Endothelial cell (in vitro differentiated cells): ENCODE measurements at places on chromosomes 6 and 20. TPM values are rescaled to one million over a fixed set of nuclear protein-coding genes. Genes with fewer than 3 reads are reported as not detected.

GRCh38 chr20:45088247-45088646 is 12.7 kb downstream of the KCNS1 start:
- DNase-seq = no peak

DNA sequence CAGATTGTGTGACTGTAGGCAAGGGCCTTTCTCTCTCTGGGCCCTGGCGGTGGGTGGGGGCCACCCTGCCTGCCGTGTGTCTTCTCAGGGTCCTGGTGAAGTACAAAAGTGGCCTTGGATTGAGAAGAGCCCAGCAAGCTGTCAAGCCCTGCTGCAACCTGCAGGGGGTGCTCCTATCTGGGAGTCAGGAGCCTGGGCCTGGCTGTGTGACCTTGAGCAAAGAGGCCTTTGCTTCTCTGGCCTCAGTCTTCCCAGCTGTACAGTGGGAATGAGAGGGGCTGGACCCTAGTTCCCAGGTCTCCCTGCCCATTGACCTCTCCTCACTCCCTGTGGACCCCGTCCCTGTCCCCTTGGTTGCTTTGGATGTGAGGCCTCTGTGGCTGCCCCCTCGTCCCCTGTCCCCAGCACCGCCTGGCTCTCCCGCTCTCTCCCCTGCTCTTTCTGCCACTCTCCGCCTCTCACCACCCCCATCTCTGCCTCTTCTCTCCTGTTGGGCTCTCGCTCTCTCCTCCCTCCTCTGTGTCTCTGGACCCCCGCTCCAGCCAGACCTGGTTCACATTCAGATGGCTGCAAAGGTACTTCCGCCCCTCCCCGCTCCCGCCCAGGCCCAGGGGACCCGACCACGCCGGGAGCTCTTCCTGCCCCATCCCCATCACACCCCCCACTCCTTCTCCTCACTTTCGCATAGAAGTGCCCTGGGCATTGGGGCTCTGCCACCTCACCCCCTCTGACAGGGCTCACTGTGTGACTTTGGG is 46.7 kb downstream of the SRC start:
- no peak for DNase-seq

SH3BGRL2 gene
- 7.0 TPM for total RNA-seq

DNA sequence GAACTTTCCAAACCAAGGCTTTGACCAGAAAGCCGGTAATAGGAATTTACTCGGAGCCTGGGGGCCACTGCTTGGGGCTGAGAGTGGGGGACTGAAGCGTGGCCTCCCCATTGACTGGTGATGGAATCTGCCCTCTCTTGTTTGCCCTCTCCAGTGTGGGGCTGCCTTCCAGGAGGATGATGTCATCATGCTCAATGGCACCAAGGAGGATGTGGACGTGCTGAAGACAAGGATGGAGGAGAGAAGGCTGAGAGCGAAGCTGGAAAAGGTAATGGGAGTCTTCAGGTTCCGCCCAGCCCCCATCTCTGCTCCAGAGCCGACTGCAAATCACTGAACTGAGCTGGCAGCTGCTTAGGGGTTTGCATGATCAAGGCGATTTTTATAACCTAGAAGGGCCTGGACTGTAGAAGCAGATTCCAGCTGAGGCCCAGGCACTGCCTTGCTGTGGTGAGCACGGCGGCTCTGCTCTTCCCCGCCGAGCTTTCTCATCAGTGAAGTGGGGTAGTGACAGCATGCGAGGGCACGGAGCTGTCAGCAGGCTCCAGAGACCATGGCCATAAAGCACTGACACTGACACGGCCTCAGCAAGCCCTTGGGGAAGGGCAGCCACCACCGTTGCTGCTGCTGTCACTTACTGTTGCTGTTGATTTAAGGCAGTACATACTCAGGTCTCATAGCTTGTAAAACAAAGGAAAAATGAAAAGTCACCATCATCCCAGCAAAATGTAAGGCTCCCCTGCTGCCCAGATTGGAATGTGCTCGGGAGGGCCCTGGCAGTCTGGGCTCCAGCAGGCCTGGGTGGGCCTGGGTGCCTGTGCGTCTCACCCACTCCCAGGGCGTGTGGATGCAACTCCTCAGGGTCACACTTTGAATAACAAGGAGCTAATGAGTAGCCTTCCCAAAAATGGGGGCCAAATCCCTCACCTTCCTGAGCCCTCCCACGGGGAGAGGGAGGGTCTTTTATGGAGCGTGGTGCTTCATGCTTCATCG is 11.1 kb upstream of the FAM209A start:
- DNase-seq = no peak

DNA sequence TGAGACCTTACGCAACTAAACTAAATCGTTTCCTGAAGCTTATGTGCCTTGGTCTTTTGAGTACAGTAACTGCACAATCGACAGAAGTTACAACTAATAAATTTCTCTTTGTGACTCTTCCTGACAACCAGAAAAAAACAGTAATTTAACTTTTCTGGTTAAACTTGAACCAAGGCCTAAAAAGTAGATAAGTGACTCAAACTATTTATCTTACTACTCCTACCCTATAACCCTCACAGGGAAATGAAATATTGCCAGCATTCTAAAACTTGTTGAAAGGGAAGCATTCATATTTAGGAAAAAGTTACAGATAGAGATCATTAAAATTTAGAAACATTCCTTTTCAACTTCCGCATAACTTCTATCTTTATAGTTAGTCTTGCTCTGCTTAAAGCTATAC is 1034.4 kb downstream of the EYS start:
- DNase-seq = no peak

DNA sequence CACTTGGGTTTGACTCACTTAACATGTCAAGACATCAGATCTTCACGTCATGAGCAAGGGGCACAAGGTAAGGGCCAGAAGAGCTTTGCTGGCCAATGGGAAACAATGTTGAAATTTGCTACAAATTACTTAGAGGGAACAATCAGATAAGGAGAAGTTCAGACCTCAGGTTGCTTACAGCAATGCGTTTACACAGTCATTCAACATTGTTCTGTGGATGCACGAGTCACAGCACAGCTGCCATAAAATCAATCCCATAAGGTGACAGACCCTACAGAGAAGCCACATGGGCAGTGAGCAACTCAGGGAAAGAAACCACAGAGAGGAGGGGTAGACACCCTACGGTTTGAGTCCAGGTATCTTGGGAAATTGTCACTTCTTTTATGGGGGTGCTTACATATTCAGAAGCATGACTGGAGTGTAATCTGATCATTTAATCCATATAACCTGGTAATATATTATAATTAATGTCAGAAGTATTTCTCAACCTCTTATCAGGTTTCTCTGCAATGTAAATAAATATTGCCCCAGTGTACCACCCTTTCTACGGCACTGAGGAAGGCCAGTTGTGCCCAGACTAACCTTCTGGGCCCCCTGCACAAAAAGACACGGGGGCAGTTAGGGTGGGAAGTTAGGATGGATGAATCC is 2.3 kb upstream of the SLC22A2 start:
- no peak for DNase-seq

PCMT1 gene
- total RNA-seq = 58.5 TPM

DNA sequence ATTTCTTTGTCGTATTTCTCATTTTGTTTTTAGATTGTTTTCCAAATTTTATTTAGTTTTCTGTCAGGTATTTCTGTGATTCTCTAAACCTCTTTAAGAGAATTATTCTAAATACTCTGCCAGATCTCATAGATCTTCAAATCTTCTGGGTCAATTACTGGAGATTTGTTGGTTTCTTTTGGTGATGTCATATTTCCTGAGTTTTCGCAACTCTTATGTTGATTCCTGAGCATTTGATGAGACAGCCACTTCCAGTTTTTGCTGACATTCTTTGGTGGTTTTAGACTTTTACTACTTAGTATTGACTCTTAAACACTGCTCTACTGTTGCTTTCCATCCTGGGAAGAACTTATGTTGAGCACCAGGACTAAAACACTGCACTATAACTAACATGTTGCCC is 21.9 kb downstream of the ADGB start:
- DNase-seq = no peak

DNA sequence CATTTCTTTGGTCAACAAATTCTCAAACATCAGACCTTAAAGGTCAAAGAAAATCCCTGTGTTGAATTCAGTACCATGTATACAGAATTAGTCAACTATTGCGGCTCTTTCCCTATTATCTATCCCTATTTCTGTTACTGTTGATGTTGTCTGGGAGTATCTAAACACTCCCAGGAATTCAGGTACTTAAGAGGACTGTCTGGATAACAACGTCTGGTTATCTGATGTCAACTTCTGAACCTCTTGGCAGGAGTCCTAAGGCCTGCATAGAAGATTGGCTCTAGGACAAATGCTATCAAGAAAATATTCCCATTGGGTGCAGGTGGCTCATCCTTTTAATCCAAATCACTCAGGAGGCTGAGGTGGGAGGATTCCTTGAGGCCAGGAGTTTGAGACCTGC is 255.6 kb downstream of the KHDC1L start:
- no peak for DNase-seq

DNA sequence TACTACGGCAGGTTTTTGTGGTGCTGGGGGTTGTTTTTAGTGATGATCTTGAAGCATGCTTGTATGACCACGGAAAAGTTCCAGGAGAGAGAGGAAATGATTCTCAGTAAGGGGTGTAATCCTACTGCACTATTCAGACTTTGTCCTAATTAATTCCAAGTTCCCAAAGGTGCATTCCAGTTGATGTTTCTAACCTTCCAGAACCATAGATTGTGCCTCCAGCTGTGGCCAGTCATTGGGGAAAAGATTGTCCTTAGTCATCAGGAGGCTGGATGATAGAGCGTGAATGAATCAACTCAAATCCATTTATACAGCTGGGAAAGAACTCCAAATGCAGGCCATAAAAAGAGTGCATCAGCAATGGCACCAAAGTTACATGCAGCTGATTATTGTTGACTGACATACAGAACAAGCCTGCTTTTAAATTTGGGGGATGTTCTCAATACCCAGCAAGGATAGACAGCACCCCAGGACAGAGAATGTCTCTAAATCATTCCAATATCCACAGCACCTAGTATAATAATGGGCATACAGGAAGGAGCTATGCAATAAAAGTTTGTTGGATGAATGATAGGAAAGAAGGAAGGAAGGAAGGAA is 27.8 kb upstream of the PKHD1 start:
- DNase-seq = no peak

TRIM26 gene
- total RNA-seq = 27.1 TPM
